Globus pallidus (tissue), 1 donor: ENCODE measurements at places on chromosomes 1 and 21.

DNA sequence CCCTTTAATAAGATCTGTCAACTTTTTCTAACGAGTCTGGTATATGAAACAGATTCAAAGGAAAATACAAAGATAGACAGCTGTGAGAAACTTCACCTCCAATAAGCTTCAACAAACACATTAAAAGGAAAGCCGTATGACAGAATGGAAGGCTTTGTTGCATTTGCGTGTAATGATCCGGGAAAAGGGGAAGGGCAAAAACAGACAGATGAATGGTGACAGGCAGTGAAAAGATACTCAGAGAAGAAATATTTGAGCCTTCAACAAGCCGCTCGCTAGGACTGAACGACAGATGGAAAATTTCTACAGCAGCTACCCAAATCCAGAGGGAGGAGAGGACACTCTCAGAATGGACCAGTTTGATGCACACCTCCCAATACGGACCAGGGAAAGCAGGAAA lies 14.9 kb downstream of the COPA start:
- DNase-seq, result peak; percentile 87

DNA sequence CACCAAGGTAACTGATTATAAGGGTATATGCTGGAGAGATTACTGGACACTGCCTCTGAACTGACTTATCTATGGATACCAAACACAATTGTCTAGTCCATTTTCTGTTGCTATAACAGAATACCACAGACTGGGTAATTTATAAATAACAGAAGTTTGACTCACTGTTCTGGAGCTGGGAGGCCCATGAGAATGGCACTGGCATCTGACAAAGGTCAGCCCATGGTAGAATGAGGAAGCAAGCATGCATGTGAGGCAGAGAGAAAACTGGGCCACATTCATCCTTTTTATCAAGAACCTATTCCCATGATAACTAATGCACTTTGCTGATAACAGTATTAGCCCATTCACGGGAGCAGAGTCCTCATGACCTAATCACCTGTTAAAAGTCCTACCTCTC lies 37.4 kb downstream of the FCER1A start:
- no peak for DNase-seq

GRCh38 chr21:15212206-15212605 lies 147.4 kb upstream of the NRIP1 start:
- peak; percentile 35 for DNase-seq

DNA sequence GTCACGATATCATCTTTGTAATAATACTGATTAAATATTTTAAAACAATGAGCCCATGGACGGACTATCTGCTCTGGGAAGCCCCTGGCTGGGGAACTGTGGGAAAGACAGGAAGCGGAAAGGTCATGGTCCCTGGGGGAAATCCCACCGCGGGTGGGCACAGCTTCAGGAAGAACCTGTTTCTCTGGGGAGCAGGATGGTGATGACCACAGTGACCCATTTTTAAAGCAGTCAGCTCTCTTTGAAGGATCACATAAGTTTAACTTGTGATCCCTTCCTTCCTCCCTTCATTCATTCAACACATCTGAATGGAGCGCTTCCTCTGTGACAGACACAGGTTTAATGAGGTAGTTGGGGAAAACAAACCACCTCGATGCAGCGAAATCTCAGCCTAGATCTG lies 73.0 kb downstream of the DHRS3 start:
- DNase-seq, result no peak

DNA sequence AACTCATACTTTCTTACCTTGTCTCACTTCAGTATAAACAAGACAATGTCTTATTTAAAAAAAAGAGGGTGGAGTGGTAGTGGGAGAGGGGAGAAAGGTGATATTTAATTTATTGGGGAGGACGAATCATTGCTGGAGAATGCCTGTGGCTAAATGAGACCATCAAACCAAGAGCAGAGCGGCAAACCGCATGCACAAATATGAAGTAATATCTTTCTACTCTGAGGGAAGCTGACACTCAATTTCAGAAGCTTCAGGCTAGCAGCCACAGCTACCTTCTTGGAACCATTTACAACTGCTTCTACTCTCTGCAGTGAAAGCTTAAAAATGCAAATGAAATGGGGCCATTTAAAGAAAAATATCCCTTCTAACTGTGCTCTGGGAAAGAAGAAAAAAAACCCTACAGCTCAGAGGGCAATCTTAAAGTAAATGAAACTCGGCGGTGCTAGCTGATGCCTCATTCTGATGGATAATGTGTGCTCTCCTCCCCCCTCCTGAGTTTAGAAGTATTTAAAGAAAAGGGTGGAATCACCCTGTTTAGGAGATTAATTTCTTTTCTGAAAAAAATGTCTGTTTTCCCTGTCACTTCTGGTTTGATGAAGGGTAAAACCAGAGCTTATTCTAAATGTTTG lies 178.2 kb upstream of the CAMK1G start:
- no peak for DNase-seq

- DNase-seq, result peak; percentile 52
These were observed 5.2 kb upstream of the MARCKSL1 start for GRCh38 chr1:32341186-32341757.

GRCh38 chr1:153028766-153029165 lies 2.2 kb upstream of the SPRR1B start:
- DNase-seq, result no peak

- DNase-seq, result no peak
These were observed 62.0 kb downstream of the TNN start for GRCh38 chr1:175129644-175129996.

GRCh38 chr21:30710499-30710898 lies 8.1 kb downstream of the KRTAP21-3 start:
- no peak for DNase-seq

- DNase-seq, result no peak
These were observed 132.6 kb downstream of the MRPS6 start for GRCh38 chr21:34205811-34206571.

- no peak for DNase-seq
These were observed 122.8 kb downstream of the SYF2 start for GRCh38 chr1:25109531-25109951.

GRCh38 chr1:118504867-118505266 lies 319.8 kb upstream of the SPAG17 start:
- DNase-seq, result no peak

DNA sequence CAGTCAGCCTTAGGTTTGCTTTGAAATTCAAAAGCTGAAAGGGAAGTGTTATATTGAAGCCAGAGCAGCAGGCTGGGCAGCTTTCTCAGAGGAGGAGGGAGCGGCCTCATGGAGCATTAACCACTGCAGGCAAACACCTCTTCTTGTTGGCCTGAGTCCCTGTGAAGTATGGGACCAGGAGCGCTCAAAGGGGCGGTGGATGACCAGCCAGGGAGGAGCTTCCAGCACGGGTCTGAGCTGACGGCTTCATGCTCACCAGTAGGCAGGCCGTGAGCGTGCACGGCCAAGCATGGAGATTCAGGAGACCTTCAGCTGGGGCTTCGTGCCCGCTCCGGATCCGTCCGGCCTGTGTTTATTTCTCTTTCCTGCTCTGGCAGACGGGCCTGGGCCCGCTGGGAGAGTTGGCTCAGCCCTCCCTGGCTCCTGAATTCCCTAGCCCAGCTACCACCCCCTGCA lies 245.2 kb downstream of the TRABD2B start:
- no peak for DNase-seq

DNA sequence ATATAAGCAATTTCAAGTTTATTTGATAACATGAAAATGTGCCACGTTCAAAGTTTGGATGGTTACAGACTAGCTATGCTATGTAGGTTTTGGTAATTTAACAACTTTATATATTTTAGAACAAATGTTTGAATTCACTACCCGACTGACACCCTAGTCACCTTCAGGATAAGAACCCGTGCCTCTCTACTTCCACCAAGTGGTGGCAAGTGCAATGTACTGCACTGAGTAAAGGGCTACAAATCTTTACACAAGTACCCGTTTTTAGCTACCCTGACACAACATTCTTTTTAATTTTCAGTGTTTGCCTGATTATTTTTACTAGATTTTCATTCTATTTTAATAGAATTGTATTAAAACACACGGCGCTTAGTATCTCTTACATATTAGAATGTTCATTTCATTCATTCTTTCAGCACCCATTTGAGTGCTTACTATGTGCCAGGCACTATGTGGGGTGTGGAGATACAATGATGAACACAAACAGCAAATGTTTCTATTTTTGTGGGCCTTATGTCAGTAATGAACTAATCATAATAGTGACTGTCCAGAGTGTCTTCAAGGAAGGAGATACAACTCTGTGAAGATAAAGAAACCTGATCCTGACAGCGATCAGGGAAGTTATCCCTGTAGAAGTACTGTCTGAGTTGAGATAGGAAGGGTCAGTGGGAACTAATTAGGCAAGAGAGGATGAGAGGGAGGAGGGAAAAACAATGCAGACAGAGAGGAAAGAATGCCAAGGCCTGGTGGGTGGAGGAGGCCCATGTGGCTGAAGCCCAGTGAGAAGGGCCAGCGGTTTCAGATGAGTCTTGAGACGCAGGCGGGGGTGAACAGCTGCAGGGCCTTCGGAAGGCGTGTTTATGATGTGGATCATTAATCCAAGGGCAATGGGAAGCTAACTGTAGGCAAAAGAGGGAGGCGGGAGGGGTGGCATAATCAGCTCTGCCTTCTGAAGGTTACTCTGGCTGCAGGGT lies 3.8 kb downstream of the LCA5L start:
- DNase-seq, result no peak

- DNase-seq, result no peak
These were observed 24.2 kb downstream of the UBASH3A start for GRCh38 chr21:42427809-42428419.

GRCh38 chr1:220817907-220818306 lies 31.2 kb downstream of the MTARC1 start:
- DNase-seq, result no peak

DNA sequence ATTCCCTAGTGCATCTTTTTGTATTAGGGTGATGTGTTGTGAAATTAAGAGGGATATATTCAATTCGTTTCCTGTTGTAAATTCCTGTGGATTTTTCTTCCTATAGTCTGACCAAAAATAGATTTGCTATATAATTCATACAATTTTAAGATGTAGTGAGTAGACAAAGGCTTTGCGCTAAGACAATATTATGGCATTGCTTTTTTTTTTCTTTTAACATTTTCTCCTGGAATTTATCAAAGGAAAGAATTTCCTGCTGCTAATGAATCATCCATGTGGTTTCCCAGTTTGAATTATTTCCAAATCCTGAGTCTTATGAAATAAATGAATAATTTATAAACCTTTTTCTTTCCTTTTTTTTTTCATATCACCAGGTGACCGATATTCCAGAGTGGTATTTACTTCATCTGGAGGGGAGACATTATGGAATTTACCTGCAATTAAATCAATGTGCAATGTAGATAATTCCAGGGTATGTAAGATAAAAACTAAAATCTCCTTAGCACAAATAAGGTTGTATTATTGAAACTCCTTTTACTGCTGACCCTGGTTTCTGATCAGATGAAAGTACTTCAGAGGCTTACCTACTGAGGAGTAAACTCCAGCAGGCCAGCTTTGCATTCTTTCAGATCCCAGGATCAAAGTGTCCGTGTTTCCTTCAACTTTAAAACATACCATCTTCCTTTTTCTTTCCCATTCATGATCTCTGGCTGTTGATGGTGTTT lies 148.4 kb downstream of the TLR5 start:
- no peak for DNase-seq

DNA sequence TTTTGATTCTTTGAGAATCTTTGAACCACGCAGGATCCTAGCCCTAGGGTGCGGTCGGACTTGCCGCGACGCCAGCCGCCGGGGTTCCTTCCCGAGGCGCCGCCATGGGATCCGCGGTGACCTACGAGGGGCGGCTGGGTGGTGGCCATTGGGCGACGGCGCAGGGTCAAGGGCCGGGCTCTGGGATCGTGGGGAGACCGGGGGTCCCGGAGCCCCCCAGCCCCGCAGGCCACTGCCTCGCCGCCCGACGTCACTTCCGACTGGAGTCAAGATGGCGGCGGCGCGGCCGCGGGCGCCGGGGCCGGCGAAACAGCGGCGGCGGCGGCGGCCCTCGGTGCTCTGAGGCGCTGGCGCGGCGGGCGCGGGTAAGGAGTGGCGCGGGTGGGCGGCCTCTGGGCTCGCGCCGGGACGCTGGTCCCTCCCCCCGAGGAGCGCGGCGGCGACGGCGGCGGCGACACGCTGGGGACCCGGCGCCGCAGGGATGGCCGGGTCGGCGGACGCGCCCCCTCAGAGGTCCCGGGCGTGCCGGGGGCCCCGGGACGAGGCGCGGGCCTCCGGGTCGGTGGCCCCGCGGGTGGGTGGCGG lies at the start of gene PRDM2:
Gene PRDM2 (plus strand): TSS at position 253 of the 585 bp plus-strand sequence. CDS start 15,418 bp downstream, outside the sequence.
- DNase-seq, result peak; percentile 23

DNA sequence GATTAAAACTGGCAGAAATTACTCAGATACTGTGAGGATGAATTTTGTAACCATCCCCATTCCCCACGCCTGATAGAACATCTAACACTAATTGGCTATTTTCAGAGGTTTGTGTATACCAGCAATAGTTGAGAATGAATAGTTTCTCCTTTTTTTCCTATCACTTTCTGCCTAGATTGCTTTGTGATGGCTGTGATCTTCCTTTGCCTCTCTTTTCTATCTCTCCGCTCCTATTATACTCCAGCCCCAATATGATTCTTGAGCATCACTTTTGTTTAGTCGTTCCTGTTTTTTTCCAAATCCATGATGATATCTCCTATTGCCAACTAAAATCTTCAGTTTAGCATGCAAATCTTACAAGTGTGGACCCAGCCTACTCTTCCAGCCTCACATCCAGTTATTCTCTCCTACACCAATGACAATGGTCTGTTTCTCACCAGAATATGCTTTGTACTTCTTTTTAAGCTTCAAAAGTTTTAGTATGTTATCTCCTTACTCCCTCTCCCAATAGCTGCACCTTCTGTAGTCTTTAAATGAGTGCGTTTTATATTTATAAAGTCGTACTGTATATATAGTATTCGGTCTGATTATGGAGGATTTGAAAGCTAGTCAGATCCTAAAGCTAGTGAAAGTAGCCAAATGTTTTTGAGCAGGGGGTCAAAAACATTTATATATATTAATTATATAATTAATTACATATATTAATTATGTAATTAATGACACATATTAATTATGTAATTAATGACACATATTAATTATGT lies 25.2 kb downstream of the MAGI3 start:
- no peak for DNase-seq

DNA sequence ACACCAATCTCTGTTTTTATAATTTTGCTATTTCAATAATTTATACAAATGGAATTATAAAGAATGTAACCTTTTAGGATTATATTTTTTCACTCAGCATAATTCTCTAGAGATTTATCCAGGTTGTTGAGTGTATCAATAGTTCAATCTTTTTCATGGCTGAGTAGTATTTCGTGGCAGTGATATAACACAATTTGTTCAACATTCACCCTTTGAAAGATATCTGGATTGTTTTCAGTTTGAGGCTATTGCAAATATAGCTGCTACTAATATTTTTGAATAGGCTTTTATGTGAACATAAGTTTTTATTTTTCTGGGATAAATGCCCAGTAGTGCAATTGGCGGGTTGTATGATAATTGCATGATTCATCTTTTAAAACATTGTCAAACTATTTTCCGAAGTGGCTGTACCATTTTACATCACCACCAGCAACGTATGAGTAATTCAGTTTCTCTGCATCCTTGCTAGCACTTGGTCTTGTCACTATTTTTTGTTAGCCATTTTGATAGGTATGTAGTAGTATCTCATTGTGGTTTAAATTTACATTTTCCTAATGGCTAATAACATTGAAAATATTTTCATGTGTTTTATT lies 55.6 kb upstream of the ABCD3 start:
- DNase-seq, result no peak
